ENCODE measurements at places on chromosomes 13 and 19.
A peak's percentile ranks its signal among the peaks of the same experiment; 100 is the strongest.

GRCh38 chr13:93268327-93269028 lies 41.9 kb downstream of the GPC6 start:
- no peak for DNase-seq

- no peak for DNase-seq
Measured at GRCh38 chr13:51971520-51972426, 39.5 kb downstream of the ATP7B start.

DNA sequence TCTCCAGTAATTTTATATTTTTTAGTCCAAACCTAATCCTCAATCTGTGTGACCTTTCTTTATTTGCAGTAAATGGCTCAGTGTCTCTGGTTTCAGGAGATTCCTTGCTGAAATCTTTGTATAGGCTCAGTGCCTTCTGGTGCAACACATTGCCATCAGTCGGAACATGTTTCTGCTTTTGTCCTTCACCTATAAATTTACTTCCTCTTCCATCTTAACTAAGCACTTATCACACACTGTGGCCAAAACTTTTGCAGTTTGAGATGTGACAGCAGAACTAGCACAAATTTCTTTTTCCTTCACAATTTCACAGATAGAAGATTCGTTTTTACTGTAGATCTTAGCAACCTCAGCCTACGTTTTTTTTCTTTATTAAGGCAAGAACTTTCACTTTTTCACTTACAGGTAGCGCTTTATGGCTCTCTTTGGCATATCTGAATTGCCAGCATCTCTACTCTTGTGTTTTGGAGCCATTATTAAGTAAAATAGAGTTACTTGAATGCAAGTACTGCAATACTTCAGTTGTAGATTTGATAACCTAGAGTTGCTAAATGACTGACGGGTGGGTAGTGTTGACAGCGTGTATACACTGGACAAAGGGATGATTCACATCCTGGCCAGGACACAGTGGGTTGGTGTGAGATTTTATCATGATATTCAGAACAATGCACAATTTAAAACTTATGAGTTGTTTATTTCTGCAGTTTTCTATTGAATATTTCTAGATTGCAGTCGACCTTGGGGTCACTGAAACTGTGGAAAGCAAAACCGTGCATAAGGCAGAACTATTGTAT lies 44.3 kb downstream of the NDFIP2 start:
- no peak for DNase-seq

DNA sequence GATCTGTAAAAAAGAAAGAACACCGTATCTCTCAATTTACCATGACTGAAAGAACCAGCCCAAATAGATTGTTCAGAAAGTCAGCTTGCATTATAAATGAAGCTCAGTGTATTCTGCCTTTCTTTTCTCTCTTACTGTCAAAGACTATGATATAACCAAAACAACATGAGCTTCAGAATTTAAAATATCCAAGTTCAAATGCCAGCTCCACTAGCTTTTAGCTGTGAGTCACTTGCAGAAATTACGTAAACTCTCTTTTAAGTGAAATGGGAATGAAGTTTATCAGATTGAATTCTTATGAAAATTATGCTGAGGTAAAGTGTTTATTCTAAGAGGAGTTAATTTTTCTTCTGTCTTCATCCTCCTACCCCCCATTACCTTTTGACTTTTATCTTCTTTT lies 20.0 kb upstream of the POSTN start:
- no peak for DNase-seq

DNA sequence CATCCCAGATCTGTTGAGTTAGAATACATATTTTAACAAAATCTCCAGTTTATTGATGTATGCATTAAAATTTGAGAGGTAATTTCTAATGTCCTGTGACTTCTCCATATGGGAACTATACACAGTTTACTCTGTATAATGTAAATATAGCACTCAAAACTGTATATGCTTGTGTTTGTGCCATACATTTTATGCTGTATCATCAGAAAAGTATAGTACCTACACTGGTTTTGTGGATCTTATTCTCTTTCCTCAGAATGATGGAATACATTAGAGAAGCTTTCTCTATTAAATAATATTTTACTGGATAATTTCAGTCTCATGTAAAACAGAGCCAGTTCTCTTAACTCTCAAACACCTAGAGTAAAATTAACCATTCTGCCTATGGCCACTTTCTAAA lies 53.6 kb downstream of the ZNF254 start:
- no peak for DNase-seq

- DNase-seq: no peak
Measured at GRCh38 chr13:37450276-37450675, 148.3 kb downstream of the POSTN start.

DNA sequence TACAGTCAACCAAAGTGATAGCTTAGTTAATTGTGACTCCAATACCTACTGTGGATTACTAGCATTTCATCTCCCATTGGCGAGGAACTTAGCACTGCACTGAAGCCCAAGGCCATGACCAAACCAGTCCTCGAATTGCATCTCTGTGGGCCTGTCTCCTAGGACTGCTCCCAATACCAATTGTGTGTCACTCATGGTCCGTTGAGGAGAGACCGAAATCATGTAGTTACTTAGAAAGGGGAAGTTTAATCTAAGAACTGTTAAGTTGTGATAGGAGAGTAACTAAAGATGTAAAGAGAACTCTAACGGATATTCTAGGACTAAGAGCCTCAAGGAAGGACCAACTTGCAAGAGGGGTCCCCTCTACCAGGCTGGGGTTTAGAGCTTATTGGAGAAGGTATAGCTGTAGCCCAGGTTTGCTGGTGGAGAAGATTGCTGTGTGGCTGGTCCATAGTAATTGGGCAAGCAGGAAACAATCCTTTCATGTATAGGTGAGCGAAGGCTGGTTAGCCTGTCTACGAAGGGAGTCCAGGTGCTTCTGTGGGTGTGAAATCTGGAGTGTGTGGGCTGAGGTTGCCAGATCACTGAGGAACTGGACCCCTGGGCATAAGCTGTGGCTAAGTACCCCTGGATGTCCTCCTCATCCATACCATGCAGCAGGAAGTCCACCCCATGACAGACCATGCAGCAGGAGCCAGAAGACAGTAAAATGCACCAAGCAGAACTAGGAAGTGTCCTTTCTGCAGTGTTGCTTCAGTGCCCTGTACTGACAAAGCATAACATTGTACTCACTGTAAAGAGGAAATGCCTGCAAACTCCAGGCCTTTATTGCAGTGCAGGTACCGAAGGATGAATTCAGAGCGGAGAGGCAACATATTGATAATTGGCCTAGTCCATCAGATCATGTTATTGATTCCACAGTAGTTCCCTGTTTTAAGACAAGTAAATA lies 30.8 kb downstream of the DNAJC3 start:
- no peak for DNase-seq

GRCh38 chr19:10642473-10643171 lies 11.5 kb upstream of the ILF3 start:
- no peak for DNase-seq

GRCh38 chr19:53537521-53538377 lies at the start of gene ZNF331:
TSS of gene ZNF331 (plus strand) at chr19:53538145. CDS start at chr19:53569377, 31,232 bp downstream.
- peak; percentile 87 for DNase-seq

DNA sequence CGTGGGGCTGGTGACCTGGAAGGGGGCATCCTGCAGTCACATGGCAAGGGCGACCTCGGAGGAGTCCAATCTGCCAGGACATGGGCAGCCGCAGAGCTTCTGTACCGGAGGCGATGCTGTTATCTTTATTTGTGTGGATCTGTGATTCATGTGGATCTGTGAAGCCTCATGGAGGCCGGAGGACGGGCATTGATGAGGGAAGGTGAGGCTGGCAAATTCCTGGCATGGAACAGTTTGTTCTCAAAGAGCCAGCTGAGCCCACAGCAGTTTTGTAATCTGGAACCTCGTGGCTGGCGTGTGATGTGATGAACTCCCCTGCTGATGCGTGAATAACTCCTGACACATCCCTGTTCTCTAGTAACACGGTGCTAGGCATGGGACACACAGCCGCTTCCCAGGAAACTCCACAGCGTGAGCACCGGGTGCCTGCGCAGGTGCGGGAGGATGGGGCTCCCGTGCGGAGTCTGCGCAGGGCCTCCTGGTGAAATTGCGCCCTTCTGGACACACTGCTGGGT lies 40.4 kb downstream of the ATP11A start:
- no peak for DNase-seq

GRCh38 chr13:76708138-76708688 lies 178.0 kb downstream of the KCTD12 start:
- DNase-seq: no peak

- DNase-seq: no peak
Measured at GRCh38 chr13:100363285-100363711, 225.3 kb downstream of the GGACT start.

GRCh38 chr19:18717601-18718000 lies 34.1 kb downstream of the CRTC1 start:
- no peak for DNase-seq

DNA sequence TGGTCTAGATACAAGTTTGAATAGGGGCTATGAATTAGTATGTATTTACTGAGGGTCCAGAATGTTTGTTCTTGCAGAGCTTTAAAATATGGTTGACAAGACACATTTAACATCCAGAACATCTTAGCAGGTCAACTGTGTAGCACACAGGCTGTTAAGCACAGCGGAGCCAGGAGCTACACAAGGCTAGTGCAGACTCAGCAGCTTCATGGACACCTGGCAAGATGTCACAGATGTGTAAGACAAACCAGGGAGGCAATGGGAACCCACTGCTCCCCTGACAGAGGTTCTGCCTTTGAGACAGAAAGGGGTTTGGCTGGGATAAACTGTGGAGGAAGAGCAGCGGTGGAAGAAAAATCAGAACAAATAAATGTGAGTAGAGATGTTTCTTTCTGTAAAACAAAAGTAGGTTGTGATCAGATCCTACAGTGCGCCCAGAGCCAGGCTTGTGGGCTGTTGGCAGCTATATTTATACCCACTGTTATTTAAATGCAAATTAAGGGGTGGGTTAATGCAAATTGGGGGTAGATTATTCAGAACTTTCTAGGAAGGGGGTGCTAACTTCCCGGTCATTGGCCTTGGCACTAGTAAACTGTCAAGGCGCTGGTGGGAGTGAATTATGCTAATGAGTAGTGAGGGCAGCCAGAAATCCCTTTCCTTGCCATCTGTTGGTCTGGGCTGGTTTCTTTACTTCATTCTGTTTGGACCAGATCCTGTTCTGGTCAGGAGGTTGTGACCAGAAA lies 33.0 kb downstream of the MIPEP start:
- no peak for DNase-seq

DNA sequence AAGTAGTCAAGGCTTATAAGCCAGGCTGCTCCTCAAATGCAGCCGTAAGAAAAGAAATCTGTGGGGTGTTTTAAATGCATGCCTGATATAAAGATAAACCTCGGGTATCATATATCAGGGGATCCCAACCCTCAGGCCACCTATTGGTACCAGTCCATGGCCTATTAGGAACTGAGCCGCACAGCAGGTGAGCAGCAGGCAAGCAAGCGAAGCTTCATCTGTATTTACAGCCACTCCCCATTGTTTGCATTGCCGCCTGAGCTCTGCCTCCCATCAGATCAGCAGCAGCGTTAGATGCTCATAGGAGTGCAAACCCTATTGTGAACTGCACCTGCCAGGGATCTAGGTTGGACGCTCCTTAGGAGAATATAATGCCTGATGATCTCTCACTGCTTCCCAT lies 233.5 kb upstream of the SERP2 start:
- no peak for DNase-seq

GRCh38 chr13:31945202-31945961 lies 86.2 kb upstream of the FRY start:
- no peak for DNase-seq

DNA sequence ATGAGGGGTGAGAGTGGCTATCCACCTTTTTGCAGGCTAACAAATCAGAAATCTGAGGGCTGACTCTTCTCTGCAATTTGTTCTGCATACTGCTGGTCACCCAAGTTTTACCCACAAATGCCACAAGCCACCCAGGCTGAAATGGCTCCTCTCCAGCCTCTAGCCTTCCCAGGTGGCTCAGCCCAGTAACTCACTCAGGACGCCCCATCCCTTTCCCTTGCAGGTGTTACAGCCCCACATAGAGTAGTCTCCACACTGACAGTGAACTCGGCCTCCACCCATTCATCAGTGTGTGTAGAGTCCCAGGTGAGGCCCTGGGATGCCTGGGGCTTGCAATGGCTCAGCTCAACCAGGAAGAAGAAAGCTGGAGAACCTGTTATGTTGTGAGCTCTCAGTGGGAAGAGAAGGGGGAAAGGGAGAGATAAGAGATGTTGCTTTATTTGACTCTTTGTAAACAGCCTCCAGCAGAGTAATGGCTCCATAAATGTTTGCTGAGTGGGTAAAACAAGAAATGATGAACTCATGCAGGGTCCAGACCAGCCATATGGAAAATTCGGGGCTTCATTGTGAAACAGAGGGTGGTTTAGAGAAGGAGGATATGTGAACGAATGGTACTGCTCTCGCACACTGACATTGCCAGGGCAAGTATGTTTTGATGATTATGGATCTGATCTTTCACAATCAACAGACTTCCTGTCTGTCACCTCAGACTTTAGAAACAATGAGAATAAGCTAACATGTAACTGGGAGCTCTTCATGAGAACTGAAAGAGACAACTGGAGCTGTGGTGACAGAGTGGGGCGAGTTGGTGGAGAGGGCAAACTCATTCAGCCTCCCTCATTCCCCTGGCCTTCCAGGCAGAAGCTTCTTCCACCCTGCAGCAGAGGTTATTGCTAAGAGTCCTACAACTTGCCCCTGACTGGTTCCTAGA lies 74.2 kb upstream of the RFC3 start:
- no peak for DNase-seq

DNA sequence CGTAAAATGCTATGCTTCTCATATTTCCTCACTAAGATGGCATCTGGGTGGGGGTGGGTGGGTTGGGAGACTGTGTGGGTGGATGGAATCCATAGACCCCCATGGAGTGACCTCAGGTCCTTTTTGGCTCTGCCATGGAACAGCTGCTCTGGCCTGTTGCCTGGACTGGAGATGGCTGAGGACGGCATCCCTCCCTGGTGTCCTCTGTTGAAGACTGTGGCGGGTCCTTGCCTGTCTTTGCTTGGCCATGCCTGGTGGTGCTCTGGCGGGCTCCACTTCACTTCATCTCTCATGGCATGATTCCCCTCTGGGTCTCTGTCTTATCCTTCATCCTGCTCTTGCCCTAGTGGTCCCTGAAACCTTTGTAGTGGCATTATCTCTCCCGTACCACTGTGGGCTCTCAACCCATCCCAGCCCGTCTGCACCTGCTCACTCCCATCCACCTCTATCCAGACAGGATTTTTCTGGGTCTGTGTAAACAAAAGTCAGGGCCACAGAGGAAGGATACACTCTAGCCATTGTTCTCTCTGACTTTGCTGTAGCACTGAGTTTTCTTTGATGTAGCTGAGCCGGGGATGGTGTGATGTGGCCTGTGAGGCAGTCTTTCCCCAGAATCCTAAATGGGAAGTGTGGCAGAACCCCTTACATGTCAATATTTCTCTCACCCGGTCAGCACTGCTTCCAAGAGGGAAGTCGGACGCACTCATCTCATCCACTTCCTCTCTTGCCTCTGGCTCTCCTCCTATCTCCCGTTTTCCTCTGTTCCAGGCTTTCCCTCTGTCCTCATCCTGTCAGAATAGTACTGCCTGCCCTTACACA lies 36.1 kb downstream of the WDFY2 start:
- DNase-seq: no peak

Measured in stimulated activated CD4-positive, alpha-beta T cell treated with anti-CD3 and anti-CD28 coated beads, Interleukin-4, amount 100 ng/mL, for 1 hour (primary cell).